Skeletal muscle tissue (tissue), 5 donors: ENCODE measurements at places on chromosomes 12 and 14. TPM values are rescaled to one million over a fixed set of nuclear protein-coding genes. Genes with fewer than 3 reads are reported as not detected.

Gene KRT84
- not detected for total RNA-seq

Gene SPTB
- 312 TPM for total RNA-seq

Gene RTN1
- 2.6 TPM for total RNA-seq

Gene OTX2
- not detected for total RNA-seq

Gene P2RX7
- total RNA-seq: 2.1 TPM

Gene CHGA
- 0.52 TPM for total RNA-seq

Gene NXPH4
- total RNA-seq: not detected

Gene GDF3
- total RNA-seq: 1.0 TPM

Gene KRT2
- not detected for total RNA-seq

Gene RFX4
- total RNA-seq: not detected

Gene TMEM119
- total RNA-seq: 37.1 TPM

Gene CCDC196
- not detected for total RNA-seq
